HFF-Myc (cell line): ENCODE measurements at places on chromosomes 2 and 18.

- DNase-seq = no peak
Measured at GRCh38 chr2:18063826-18064470, 185.5 kb downstream of the KCNS3 start.

GRCh38 chr2:211408483-211408891 is 852.1 kb downstream of the CPS1 start:
- DNase-seq = no peak

GRCh38 chr2:206211657-206212255 is 52.1 kb downstream of the EEF1B2 start:
- no peak for DNase-seq

DNA sequence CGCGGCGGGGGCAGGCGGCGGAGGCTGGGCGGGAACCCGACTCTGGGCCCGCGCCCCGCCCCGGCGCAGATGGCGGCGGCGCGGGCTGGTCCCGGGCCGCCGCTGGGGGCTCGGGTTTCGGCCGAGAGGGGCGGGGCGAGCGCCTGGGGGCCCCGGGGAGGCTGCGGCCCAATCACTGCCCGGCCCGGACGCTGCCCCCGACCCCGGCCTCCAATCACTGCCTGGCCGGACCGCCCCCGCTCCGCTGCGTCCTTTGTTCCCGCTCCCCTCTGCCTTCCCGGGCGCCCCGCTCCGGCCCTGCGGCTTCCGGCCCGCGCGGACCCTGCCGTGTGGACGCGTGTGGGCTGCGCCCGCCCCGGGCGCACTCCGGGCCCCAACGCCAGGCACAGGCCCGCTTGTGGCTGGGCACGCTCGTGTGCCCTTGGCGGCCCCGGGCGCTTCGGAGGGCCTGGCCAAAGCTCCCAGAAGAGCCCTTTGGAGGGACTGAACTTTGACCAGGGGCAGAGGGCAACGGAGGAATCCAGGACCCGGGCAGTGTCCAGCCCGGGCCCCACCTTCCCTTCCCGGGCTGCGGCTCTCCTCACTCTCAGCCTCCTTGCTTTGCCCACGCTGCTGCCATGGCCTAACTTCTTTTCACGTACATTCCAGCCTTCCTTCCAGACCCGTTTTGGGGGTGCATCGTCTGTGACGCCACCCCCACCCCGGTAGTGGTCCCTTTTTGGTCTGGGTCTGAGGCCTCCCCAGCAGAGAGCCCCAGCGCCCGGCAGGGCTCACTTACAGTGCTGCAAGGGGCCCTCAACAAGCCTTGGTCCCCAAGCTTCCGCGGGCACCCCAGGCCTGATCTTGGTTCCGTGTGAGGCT is 27.1 kb upstream of the PTMA start:
- no peak for DNase-seq
